ENCODE measurements at places on chromosomes 11 and 22. TPM values are rescaled to one million over a fixed set of nuclear protein-coding genes. Genes with fewer than 3 reads are reported as not detected.

DNA sequence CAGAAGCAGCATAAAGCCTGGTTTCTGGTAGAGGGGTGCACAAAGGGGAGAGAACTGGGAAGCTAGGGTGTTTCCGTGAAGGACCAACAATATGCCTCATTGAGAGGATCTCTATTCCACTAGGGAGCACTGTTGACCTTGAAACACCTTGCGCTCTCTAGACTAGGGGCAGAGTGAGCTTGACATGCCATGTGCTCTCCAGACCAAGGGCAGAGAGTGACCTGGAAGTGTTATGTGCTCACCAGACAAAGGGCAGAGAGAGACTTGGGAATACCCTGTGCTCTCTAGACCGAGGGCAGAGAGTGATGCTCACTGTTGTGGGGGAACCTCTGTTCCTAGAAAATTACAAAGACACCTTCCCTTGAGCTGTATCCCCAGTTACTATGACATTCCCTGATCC is 15.2 kb upstream of the EI24 start:
- H3K4me3 ChIP-seq = no peak overlapping the region
- H3K27ac ChIP-seq = no peak overlapping the region
- H3K27me3 ChIP-seq = no peaks in the 10 kb centered on the region
- no peaks in the 10 kb centered on the region for H3K4me1 ChIP-seq

GRCh38 chr11:31645747-31646146 is 136.2 kb downstream of the ELP4 start:
- no peak overlapping the region for H3K4me3 ChIP-seq
- no peak for DNase-seq
- H3K36me3 ChIP-seq = no peaks in the 10 kb centered on the region
- H3K4me1 ChIP-seq = no peaks in the 10 kb centered on the region

- no peaks in the 10 kb centered on the region for H3K27me3 ChIP-seq
- no peaks in the 10 kb centered on the region for H3K36me3 ChIP-seq
- no peak overlapping the region for H3K27ac ChIP-seq
- H3K4me3 ChIP-seq = no peak overlapping the region
These were observed 109.1 kb downstream of the TRPC6 start for GRCh38 chr11:101474666-101475065.

GRCh38 chr11:61007956-61008896 is 36.7 kb downstream of the CD6 start:
- H3K4me1 ChIP-seq = no peaks in the 10 kb centered on the region
- H3K4me3 ChIP-seq = peak overlapping the region; percentile 24
- H3K27me3 ChIP-seq = no peaks in the 10 kb centered on the region

DNA sequence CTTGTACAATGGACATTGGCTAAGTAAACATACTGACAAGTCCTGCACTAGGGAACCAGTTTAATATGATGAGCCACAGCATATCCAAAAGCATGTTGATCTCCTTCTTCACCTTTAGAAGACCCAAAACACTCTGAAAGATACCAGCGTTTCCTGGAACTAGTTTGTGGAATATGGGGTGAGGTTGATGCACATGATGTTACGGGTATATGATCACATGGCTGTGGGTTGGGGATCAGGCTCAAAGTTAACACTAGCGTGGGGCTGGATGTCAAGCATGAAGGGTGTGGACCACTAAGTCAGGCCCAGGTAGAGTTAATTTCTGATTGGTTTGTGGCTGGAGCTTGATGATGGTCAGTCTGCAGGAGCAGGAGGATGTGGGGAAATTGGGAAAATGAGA is 9.0 kb downstream of the IGLL5 start:
- H3K27me3 ChIP-seq = no peaks in the 10 kb centered on the region
- no peak overlapping the region for H3K27ac ChIP-seq
- no peak overlapping the region for H3K4me3 ChIP-seq
- no peak for DNase-seq
- H3K4me1 ChIP-seq = no peaks in the 10 kb centered on the region

DNA sequence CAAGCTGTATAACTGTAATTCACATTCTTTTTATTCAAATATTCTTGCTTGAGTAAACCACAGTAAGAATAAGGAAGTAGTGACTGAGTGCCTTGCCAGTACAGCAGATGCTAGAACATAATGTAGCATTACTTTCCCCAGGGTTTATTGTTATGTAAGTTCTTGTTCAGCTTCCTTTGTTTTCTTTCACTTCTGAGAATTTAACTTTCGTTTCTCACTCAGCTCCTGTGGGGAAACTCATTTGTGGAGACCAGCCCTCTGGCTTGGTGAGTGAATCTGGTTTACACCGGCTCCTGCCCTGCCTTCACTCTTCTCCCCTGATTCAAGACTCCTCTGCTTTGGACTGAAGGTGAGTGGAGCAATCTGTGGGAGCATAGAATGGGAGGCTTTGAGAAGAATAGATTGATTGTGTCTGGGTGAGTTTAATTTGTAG is at the start of gene TRIM22:
TSS of gene TRIM22 (plus strand) at position 240 of the 433 bp plus-strand sequence. CDS start 6,443 bp downstream, outside the sequence.
- DNase-seq = peak; percentile 38
- H3K27ac ChIP-seq = peak within 1 kb of the TSS; percentile 83
- no peaks in the 10 kb centered on the region for H3K36me3 ChIP-seq
- no peaks in the 10 kb centered on the region for H3K4me1 ChIP-seq

- H3K4me1 ChIP-seq = no peaks in the 10 kb centered on the region
- H3K27me3 ChIP-seq = no peaks in the 10 kb centered on the region
- no peak overlapping the region for H3K4me3 ChIP-seq
- H3K36me3 ChIP-seq = no peaks in the 10 kb centered on the region
These were observed 30.2 kb downstream of the HTR3B start for GRCh38 chr11:113934761-113935160.

- no peak overlapping the region for H3K27ac ChIP-seq
- no peaks in the 10 kb centered on the region for H3K36me3 ChIP-seq
- no peaks in the 10 kb centered on the region for H3K4me1 ChIP-seq
These were observed 54.1 kb downstream of the MAML2 start for GRCh38 chr11:96288915-96289314.

DNA sequence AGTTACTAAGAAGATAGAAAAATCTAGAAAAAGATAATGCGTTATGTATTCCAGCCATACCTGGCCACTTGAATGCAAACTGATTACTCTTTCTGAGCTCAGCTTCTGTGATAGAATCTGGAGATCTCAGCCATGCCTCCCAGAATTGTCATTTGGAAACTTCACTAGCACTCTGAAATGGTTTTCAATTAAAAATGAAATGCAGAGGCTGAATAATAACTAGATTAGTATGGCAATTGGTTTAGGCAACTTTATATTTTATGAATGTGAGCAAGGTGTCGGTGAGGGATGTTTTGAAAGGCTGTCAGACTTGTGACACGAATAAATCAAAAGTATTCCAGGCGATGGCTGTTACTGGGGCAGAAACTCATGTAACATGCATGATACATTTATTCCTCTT is 128.8 kb upstream of the SORL1-AS1 start:
- H3K4me1 ChIP-seq = peaks cover 8% of the 10 kb centered on the region
- no peaks in the 10 kb centered on the region for H3K36me3 ChIP-seq
- DNase-seq = no peak
- H3K27me3 ChIP-seq = no peaks in the 10 kb centered on the region
- H3K4me3 ChIP-seq = no peak overlapping the region
- no peak overlapping the region for H3K27ac ChIP-seq

GRCh38 chr11:123549926-123550917 is 104.2 kb downstream of the SCN3B start:
- no peaks in the 10 kb centered on the region for H3K4me1 ChIP-seq
- no peaks in the 10 kb centered on the region for H3K36me3 ChIP-seq
- H3K27me3 ChIP-seq = no peaks in the 10 kb centered on the region
- no peak overlapping the region for H3K4me3 ChIP-seq
- DNase-seq = no peak
- no peak overlapping the region for H3K27ac ChIP-seq

DNA sequence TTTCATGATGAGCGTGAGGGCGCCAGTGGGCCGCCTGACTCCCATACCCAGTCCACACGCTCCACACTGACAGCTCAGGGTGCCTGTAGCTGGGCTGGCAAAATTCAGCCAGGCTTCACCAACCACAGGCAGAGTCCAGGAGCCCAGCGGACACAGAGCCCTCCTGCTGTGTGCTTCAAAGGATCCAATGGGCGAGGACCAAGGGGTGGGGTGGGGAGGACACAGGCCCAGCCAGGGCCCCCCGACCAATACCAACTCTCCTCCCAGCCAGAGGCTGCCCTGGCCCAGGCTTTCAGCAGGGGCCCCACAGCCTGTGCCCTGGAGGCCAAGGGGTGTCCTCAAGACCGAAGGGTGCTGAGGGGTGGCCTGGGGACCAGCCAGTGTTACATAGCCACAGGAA is 336.1 kb downstream of the CTTN start:
- no peaks in the 10 kb centered on the region for H3K27me3 ChIP-seq
- H3K27ac ChIP-seq = no peak overlapping the region
- H3K36me3 ChIP-seq = no peaks in the 10 kb centered on the region
- no peaks in the 10 kb centered on the region for H3K4me1 ChIP-seq
- no peak overlapping the region for H3K4me3 ChIP-seq
- no peak for DNase-seq

GRCh38 chr11:111937461-111937769 is 272 bp downstream of the DIXDC1 start:
- H3K36me3 ChIP-seq = no peaks in the 10 kb centered on the region
- peak overlapping the region; percentile 59 for H3K4me3 ChIP-seq
- H3K27ac ChIP-seq = peak overlapping the region; percentile 71
- no peaks in the 10 kb centered on the region for H3K4me1 ChIP-seq

DNA sequence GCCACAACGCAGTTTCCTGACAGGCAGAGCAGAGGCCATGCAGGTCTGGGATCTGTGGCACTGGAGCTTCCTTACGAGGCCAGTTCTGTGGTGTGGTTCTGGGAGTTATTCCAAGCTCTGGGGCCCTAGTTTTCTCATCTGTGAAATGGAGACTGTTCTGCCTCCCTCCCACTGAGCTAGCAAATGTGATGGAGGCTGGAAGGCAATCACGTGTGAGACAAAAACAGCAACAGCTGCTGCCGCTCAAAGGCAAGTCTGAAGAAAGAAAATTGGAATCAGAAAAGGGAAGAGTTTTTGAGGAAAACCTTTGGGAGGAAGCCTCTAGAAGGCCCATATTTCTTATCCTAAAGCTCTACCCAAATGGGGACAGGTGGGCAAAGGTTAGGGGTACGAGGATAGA is 8.3 kb upstream of the RIC3 start:
- no peak overlapping the region for H3K4me3 ChIP-seq
- no peaks in the 10 kb centered on the region for H3K27me3 ChIP-seq
- no peaks in the 10 kb centered on the region for H3K4me1 ChIP-seq
- no peak overlapping the region for H3K27ac ChIP-seq

DNA sequence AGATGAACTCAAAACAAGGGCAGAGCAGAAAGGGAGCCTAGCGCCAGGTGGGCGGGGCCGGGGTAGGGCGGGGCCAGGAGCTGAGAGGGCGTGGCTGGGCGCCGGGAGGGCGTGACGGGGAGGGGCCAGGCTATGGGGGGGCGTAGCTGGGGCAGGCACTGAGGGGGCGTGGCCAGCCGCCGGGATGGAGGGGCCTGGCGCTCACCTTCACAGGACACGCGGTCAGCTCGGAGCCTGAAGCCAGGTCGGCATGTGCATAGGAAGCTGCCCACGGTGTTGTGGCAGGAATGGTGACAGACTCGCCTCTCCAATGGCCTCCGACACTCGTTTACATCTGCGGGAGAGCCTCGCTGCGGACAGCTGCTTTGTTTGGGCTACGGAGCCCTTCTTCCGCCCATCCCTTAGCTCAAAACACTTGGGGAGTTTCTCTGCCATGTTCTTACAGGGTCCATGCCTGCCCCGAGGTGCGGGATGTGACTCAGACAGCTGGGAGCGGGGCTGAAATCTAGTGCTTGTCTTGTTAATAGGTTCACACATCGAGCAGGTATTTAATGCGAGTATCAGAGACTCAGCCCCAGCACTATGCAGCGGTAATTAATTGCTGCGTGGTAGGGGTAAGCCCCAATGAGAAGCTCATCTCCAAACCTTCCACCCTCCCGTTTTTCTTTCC is 13.4 kb downstream of the VWCE start:
- no peak overlapping the region for H3K4me3 ChIP-seq
- H3K27ac ChIP-seq = no peak overlapping the region
- H3K27me3 ChIP-seq = no peaks in the 10 kb centered on the region
- H3K36me3 ChIP-seq = no peaks in the 10 kb centered on the region
- H3K4me1 ChIP-seq = no peaks in the 10 kb centered on the region
- no peak for DNase-seq

OR8K3 gene
- total RNA-seq = not detected

CRYBA4 gene
- total RNA-seq = not detected

CSNK2A3 gene
- 1.1 TPM for total RNA-seq

KLHL35 gene
- 28.4 TPM for total RNA-seq

HSPA8 gene
- total RNA-seq = 799 TPM

RPS6KB2 gene
- 72.9 TPM for total RNA-seq

MS4A14 gene
- total RNA-seq = 0.23 TPM

MAPK1 gene
- total RNA-seq = 92.1 TPM

SEPTIN3 gene
- total RNA-seq = 0.46 TPM
